Caki2 (cell line): ENCODE measurements at places on chromosomes 16 and 17. TPM values are rescaled to one million over a fixed set of nuclear protein-coding genes. Genes with fewer than 3 reads are reported as not detected.

DNA sequence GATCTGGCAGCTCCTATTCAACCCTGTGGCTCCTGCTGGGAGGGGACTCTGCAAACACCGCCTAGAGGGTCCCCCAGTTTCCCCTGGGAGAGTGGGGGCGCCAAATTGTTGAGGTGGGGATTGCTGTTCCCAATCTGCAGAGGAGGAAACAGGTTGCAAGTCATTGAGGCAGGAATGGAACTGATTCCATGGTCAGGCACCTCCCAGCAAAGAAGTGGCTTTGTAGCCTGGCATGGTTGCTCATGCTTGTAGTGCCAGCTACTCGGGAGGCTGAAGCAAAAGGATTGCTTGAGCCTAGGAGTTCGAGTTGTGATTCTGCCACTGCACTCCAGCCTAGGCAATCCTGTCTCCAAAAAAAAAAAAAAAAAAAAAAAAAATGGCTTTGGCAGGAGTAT is 198 bp upstream of the PYDC1 start:
- no peak for DNase-seq

DNA sequence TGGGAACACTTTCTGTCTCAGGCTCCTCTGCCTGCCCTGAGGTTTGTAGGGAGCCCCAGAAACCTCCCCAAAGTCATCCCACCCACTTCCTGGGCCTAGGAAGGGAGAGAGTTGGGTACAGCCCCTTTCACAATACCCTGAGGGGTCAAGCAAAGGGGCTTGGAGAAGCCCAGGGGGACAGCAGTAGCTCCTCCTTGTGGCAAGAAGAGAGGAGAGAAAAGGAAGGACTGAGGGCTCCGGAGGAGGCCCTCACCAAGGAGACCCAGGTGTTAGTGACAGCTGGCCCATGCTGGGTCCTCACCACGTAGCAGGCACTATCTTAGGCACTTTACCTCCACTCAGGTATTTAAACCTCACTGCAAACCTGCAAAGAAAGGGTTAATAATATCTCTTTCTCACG is 112.8 kb downstream of the IRX5 start:
- no peak for DNase-seq

DNA sequence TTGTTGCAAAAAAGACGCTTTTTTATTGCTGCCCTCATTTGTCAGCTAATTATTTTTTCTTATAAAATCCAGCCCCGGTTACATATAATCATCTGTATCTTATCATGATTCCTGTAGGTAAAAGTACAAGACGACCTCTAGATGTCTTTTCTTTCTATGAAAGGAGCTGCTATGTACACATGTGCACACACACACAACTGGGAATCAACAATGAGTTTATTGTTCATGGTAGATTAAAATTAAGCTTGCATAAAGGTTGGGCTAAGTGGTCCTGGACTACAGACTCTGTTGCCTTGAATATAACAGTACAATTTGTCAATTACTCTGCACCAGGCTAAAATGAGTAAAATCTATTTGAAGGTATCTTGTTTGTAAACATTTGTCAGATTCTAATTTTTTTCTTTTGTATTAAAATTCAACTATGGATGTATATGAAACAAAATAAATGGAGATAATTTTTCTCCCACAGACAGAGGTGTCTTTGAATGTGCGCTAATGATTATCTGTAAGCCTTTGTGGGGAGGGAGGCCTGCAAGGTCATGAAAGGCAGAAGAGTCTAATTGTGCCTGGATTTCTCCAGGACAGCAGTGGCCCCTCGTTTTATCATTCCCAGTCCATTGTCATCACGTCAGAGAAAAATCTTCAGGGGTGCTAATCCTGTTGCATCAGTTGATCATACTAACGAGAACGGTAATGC is 13.4 kb downstream of the C17orf58 start:
- no peak for DNase-seq

LAT gene
- 48.8 and 51.3 TPM in 2 replicates for total RNA-seq

GRCh38 chr16:73371584-73372319 is 323.8 kb upstream of the ZFHX3 start:
- no peak for DNase-seq

GRCh38 chr17:72349491-72349995 is 228.7 kb downstream of the SOX9 start:
- DNase-seq = no peak

- no peak for DNase-seq
These were observed 263.7 kb downstream of the RBFOX1 start for GRCh38 chr16:7596308-7596707.
